ENCODE measurements at places on chromosomes 7 and 10.

DNA sequence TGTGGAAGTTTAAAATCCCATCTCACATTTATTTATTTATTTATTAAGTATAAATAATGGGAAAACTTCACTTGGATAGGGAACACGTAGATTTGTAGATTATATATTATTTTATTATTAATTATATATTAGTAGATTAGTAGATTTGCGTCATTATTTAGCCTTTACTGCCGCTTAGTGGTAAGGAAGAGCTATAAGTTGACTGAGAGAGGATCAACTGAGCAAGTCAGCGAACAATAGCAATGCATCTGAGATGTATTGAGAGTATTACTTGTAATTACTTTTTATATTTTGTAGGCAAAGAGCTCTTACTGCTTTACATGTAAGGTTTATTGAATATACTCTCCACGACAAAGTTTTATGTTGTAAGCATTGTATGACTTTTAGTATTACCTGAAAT is 244.5 kb upstream of the ANKRD30A start:
- DNase-seq = no peak

DNA sequence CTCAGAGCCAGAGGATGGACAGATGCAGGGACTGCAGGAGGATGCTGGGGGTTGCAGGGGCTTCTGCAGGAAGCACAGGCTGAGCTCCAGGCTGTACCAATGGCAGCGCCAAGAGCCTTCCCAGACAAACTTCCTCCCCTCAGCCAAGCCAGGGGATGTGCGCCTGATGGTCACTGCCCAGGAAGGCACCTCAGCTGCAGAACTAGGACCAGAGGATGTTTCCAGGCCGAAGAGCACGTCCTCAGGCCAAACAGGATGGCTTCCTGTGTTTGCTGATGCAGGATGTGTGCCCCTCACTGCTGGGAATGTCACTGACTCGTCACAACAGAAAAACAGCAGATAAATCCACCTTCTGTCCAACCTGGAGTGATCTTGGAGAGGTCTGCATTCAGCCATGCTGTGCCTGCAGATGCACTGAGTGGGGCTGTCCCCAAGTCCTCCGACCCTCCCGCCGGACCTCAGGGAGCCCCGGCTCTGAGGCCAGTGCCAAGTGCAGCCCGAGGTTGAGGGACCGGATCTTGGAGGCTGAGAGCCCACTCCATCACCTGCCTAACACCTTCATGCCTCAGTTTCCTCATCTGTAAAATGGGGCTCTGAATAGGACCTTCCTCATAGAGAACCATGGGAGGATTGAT is 152.5 kb upstream of the CHST15 start:
- DNase-seq = no peak

GRCh38 chr10:104406715-104407650 is 53.4 kb downstream of the CFAP58 start:
- no peak for DNase-seq

DNA sequence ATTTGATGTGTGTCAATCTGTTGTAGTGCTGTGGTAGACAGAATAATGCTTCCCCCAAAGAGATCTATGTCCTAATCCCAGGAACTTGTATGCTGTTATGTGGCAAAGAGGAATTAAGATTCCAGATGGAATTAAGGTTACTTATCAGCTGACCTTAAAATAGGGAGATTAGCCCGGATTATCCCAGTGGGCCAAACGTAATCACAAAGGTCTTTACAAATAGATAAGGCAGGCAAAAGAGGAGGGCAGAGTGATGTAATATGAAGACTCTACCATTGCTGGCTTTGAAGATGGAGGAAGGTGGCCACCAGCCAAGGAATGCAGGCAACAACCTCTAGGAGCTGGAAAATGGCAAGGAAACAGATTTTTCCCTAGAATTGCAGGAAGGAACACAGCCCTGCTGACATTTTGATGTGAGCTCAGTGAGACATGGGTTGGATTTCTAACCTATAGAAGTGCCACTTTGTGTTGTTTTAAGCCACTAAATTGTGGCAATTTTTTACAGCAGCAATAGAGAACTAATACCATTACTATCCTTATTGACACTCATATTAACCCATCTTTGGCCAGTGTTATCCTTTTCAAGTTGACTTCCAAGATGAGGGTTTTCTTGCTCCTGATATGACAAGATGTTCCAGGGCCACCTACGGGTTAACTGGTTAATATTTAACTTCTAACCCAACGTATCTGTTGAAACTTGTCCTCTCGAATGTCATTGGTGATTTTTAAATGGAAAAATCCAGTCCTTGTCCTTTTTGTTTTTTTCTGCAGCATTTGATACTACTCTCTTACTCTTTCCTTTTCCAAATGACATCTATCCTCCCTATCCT is 29.3 kb downstream of the CYCS start:
- DNase-seq = no peak

- DNase-seq = no peak
Measured at GRCh38 chr10:126502441-126502840, 114.2 kb upstream of the ADAM12 start.

DNA sequence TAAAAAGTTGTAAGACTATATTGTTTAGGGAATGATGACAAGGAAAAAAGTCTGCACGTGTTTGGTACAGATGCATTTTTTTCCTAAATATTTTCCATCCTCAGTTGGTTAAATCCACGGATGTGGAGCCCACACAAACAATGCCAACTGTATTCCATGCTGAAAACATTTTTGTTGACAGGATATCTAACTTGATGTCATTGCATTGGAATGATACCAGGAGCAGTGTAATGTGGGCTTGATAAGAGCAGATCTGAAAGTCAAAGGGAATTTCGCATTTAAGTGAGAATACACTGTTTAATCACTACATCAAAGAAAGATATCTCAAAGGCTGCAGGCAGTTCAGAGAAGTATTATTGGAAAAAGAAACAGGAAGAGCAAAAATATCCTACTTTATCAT is 49.5 kb upstream of the TMEM140 start:
- DNase-seq = no peak

GRCh38 chr7:28410628-28411531 is 1.4 kb upstream of the CREB5 start:
- no peak for DNase-seq

GRCh38 chr7:157097569-157097968 is 41.2 kb upstream of the UBE3C start:
- no peak for DNase-seq

- no peak for DNase-seq
Measured at GRCh38 chr10:89963451-89964102, 262.2 kb downstream of the KIF20B start.

DNA sequence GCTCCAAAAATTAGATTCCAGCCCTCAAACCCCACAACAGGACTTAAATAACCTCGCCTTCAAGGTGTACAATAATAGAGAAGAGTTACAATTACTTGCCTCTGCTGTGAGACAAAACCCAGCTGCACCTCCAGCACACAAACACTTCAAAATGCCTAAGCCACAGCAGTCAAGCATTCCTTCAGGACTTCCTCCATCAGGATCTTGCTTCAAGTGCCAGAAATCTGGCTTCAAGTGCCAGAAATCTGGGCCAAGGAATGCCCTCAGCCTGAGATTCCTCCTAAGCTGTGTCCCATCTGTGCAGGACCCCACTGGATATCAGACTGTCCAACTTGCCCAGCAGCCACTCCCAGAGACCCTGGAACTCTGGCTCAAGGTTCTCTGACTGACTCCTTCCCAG is 1088.3 kb downstream of the SORCS3 start:
- DNase-seq = no peak

DNA sequence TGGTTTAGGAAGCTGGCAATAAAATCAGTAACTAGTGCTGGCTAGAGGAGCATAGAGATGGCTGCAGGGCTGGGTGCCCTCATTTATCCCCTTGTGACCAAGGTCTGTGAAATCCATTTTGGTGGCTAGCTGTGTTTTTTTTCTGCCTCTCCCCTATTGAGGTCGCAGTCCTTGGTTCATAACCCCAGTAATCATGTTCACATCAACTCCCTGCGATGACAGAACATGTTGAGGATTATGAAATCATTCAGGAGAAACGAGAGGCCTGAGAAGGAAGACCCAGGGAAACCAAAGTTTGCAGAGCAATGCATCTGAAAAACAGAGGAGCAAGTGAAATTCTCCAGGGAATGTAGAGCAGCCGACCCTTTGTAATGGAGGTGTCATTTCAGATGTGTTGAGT is 126.9 kb downstream of the TACC2 start:
- no peak for DNase-seq

- DNase-seq = no peak
Measured at GRCh38 chr10:131738396-131738735, 162.4 kb upstream of the PPP2R2D start.

- no peak for DNase-seq
Measured at GRCh38 chr10:18463673-18464211, 187.6 kb downstream of the NSUN6 start.

DNA sequence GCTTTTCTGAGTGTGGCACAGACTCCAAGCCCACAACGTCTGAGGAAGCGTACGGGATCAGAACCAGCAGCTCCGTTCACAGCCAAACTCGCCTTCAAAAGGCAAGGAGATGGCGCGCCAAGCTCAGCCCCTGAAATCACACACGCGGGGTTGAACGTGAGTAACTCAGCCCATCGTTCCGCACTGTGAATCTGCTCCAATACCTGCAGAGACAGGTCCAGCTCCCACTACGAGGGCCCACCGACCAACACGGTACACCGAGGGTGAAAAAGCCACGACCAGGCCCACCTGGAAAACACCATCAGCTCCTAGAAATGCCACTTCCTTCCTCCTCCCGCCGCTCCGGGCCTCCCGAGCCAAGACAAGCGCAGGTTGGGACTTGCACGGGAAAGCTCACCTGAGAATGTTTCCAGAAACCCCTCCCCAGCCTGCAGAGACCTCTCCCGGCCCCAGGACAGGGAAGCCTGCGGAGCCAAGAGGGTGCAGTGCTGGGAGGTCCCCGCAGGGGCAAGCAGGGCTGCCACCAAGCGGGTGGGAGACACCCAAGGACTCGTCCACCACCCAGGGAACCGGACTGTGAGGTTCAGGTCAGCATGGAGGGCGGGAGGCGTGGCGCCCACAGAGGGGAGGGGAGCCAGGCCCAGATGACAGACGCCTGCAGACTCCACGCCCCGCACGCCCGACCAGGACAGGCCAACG is 93.9 kb upstream of the PDGFA start:
- no peak for DNase-seq

GRCh38 chr10:59234194-59234593 is 57.8 kb downstream of the PHYHIPL start:
- no peak for DNase-seq

GRCh38 chr10:3486346-3487065 is 298.5 kb downstream of the KLF6 start:
- DNase-seq = no peak

- no peak for DNase-seq
Measured at GRCh38 chr10:27245836-27246235, 5.2 kb upstream of the ACBD5 start.

GRCh38 chr10:50385624-50386023 is 134.3 kb upstream of the ASAH2 start:
- DNase-seq = no peak

GRCh38 chr10:118340486-118340885 is 1.6 kb downstream of the FAM204A start:
- DNase-seq = no peak

GRCh38 chr7:51785171-51785570 is 468.6 kb upstream of the COBL start:
- DNase-seq = no peak

DNA sequence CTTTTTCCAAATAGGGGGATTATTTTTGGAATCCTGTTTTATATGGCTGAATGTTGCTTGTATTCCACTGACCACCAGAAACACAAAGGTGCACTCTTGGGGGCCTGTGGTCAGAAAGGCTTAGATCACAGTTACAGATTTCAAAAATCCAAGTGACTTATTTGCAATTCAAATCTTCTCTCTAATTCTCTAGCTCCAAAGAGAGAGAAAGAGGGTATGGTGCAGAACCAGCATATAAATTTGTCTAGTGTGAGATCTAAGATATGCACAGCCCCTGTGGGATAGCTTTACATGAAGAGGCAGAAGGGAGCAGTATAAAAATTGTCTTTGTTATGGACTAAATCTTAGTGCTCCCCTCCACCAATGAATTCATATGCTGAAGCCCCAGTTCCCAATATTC is 1121.7 kb upstream of the CELF2 start:
- DNase-seq = no peak

GRCh38 chr7:6162331-6162620 is 110.1 kb downstream of the CYTH3 start:
- DNase-seq = no peak

GRCh38 chr10:84291384-84291783 is 37.0 kb upstream of the CCSER2 start:
- no peak for DNase-seq

GRCh38 chr7:151296202-151296992 is 45.2 kb upstream of the NUB1 start:
- DNase-seq = no peak

GRCh38 chr7:94142281-94142680 is 138.1 kb upstream of the BET1 start:
- no peak for DNase-seq

- no peak for DNase-seq
Measured at GRCh38 chr10:13644866-13645265, 58.1 kb downstream of the PRPF18 start.

GRCh38 chr7:131338691-131339390 is 11.2 kb downstream of the MKLN1 start:
- no peak for DNase-seq

GRCh38 chr10:90418869-90419652 is 438.8 kb downstream of the HTR7 start:
- DNase-seq = no peak

Measured in stimulated activated naive CD4-positive, alpha-beta T cell (primary cell).